ENCODE measurements at places on chromosomes 12 and 14.

GRCh38 chr12:132460571-132460970 lies 29.4 kb upstream of the FBRSL1 start:
- no peak for DNase-seq

DNA sequence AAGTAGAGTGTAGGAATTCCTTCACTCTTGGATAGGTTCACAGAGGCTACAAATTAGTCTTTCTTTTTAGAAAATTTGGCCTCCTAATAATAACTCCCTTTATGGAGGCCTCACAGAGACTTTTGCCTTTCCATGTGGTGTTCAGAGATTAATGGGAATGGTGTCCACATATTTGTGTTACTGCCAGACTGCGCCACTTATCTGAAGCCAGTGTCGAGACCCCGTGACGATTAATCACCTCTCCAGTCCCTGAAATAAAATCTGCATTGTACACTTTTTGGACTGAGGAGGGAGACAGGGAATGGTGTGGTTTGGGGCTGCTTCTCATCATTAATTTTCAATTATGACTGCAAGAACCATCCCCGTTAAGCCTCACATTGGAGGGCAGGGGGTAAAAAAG lies 980.5 kb downstream of the FLRT2 start:
- no peak for DNase-seq

GRCh38 chr14:88386256-88386794 lies 868 bp downstream of the SPATA7 start:
- DNase-seq: no peak

- no peak for DNase-seq
Observed at GRCh38 chr12:15982471-15982870, 71.3 kb downstream of the DERA start.

DNA sequence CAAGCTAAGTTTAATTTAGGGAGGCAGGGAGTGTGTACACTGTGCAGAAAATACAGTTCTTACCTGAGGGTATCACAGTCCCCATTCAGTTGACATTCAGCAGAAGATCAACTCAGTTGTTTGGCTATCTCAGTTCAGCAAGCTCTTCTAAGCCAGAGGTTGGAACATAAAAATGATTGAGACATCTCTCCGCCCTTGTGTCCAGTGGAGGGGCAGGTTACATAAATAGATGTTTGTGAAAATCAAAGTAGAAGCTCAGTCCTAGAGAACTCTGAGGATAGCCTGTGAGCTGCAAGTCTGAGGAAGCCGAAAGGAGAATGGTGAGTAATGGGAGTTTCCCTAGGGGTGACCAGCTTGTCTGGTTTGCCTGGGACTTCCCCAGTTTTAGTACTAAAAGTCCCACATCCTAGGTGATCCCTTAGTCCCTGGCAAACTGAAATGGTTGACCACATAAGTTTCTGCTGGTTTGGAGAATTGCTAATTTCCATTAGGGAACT lies 251.4 kb upstream of the ATP2B1 start:
- DNase-seq: no peak

DNA sequence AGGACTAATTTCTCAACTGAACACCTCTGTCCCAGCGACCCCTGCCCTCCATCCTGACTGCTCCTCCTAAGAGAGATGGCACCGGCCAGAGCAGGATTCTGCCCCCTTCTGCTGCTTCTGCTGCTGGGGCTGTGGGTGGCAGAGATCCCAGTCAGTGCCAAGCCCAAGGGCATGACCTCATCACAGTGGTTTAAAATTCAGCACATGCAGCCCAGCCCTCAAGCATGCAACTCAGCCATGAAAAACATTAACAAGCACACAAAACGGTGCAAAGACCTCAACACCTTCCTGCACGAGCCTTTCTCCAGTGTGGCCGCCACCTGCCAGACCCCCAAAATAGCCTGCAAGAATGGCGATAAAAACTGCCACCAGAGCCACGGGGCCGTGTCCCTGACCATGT lies 756 bp downstream of the RNASE7 start:
- no peak for DNase-seq

- DNase-seq: no peak
Observed at GRCh38 chr14:50619569-50620141, 48.5 kb downstream of the SAV1 start.

DNA sequence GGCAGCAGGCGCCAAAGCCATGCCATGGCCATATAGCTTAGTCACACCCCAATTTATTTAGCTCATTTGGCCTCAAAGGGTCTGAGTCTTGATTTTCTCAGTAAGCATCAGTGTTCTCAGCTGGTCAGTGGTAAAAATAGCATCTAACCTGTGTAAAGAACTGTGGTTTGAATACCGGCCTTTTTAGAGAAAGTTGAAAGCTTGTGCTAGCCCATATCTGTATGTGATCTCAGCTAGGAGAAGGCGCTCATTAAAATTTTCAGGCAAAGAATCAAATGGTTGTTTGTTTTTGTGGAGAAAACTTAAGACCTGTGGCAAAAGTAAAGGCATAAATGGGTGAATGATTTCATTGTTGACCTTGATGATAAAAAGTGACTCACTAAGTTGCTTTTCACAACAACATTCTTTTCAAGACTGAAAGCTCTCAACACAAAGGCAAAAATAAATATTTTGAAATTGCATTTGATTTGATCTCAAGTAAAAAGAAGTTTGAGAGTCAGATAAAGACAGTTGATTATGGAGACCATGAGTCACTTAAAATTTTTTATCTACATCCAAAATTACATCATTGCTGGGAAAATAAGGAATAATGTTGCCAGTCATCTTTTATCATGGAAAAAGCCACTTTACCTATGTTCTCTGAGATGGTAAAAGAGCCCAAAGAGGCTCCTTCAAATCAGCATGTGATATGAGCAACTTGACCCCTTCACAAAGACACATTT lies 128.5 kb upstream of the RGS6 start:
- no peak for DNase-seq

GRCh38 chr12:22059976-22060647 lies 14.1 kb downstream of the CMAS start:
- no peak for DNase-seq

GRCh38 chr14:24051176-24051788 lies 527 bp upstream of the CARMIL3 start:
- DNase-seq: no peak

DNA sequence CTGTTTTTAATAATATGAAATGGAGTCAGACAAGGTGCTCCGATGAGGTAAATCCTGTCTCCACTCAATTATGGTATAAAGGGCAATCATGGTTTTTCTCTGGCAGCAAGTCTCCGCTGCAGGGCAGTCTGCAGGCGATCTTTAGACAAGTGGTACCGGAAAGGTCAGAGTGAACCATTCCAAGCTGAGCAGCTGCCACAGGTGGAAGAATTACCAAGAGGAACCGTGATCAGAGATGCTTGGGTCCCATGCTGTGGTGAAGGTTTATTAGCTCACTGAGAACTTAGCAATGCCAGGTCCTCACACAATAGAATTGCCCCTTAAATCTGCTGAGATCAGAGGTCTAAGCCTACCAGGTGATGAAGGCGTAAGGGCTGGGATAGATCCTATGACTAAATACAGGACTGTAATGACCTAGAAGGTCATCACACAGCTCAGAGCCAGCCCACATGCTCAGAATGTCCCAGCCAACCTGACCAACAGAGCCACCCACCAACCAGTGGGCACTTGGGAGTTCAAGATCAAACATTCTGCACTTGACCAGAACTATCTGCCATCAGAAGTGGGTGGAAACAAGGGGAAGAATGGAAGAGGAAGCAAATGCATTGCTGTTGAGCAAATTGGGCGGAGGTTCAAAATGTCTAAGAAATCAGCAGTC lies 175.2 kb upstream of the BCL2L14 start:
- no peak for DNase-seq

- DNase-seq: no peak
Observed at GRCh38 chr14:42719391-42719790, 1112.7 kb downstream of the LRFN5 start.

GRCh38 chr14:61476754-61477410 lies 155.5 kb downstream of the PRKCH start:
- DNase-seq: peak; percentile 32

Data from CD8-positive, alpha-beta memory T cell (primary cell).